ENCODE measurements at places on chromosomes 5 and 9.

- no peak for DNase-seq
Observed at GRCh38 chr5:105670596-105670995, 2000.1 kb downstream of the EFNA5 start.

- no peak for DNase-seq
Observed at GRCh38 chr5:41414598-41414997, 95.8 kb downstream of the PLCXD3 start.

- no peak for DNase-seq
Observed at GRCh38 chr5:115949096-115949495, 13.2 kb upstream of the LVRN start.

GRCh38 chr5:71697967-71698366, 21.1 kb upstream of the CARTPT start:
- no peak for DNase-seq

DNA sequence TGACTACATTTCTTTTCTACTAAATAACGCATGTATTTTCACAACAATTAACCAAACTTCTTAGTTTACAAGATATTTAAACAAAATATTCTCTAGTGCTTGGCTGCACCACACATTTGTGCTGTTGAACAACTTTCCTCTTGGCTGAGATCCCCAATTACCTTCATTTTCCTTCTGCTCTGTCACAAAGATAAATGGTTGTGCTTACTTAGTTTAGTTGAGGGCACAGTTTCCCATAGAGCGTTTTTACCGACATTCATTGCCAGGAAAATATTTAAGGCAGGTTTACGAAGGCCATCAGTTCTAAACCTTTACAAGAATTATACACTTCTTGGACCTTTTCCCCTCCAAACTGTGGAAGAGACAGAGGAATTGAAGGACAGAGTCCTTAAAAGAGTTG, 60.7 kb downstream of the PRUNE2 start:
- DNase-seq = no peak

DNA sequence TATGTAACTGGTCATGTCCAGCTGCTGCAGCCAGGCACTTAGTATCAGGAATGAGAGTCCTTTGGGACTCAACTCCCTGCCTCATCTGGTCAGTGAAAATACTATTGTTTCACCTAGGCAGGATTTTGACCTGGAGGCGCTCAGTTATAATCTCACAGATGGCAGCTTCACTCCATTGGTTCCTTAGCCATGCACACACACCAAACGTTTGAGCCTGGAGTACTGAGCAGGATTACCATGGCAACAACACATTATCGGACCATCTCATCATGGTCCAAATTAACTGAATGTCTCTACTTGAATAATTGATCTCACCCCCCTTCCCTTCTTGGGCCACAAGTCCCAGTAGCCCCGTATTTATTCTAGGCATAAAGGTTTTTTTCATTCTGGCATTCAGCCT, 15.0 kb upstream of the SREK1 start:
- DNase-seq = no peak

GRCh38 chr5:94658272-94658671, 39.8 kb downstream of the SLF1 start:
- DNase-seq = no peak

GRCh38 chr5:172395483-172395882, 58.8 kb downstream of the SH3PXD2B start:
- no peak for DNase-seq

DNA sequence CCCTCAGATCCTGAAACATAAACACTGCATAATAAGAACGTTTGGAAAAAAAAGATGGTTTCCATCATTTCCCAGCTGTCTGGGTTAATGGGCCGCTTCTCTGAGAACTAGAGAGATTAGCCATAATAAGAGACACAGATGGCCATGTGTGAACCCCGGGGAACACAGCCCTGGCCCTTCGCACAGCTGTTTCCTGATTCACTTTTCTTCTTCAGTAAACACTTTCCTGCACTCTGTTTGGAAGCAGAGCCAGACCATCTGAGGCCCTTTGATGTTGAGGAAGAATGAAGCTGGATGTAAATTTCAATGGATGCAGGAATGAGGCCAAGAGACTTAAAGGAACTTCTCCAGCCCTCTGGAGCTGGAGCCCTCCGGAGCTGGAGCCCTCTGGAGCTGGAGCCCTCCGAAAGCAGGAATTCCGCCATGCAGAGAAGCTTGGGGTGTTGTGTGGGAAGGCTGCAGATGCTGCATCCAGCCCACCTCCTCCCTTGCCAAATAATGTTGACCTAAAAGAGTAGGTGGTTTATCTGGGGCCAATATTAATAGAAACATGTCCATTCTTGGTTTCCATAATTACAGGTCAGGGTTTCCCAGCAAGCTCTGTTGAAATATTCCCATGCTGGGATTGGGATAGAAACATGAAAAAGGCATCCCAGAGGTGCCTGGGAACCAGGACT, 218.9 kb downstream of the NXNL2 start:
- DNase-seq = no peak

DNA sequence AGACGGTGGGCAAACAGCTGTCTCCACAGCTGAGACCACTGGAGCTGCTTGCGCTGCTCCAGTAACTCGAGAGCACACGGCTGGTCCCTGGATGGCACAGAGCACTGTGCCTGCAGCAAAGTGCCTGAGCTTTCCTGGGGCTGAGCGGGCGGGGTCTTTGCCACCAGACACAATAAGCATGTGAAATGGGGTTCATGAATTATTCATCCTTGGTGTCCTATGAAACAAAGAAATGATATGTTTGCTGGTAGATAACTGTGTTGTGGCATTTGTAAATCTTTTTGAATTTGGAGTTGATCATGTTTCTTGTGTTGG, 151.7 kb upstream of the MPDZ start:
- DNase-seq = no peak

GRCh38 chr9:15642369-15642962, 89.6 kb downstream of the CCDC171 start:
- peak; percentile 18 for DNase-seq

GRCh38 chr5:58810086-58810485, 227.2 kb downstream of the RAB3C start:
- no peak for DNase-seq

DNA sequence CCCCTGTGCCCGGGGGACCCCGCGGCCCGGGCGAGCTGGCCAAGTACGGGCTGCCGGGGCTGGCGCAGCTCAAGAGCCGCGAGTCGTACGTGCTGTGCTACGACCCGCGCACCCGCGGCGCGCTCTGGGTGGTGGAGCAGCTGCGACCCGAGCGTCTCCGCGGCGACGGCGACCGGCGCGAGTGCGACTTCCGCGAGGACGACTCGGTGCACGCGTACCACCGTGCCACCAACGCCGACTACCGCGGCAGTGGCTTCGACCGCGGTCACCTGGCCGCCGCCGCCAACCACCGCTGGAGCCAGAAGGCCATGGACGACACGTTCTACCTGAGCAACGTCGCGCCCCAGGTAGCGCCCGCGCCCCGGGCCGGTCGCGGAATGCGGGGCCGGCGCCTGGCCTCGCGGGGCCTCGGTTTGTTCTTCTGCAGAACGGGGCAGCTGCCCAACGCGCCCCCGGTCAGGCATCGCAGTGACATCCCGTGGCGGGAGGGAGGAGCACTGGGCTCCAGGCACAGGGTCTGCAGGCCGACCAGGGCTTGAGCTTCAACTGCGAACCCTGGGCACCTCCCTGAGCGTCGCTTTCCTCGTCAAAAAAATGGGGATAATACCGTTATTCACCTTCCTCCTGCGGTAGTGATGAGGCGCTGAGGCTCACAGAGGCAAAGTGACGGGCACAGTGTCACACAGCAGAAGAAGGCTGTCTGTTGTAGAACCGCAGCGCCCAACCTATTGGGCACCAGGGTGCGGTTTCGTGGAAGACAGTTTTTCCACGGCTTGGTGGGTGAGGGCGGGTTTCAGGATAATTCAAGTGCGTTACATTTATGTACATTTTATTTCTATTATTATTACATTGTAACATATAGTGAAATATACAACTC, 777 bp downstream of the ENDOG start:
- DNase-seq = peak; percentile 49

- DNase-seq = no peak
Observed at GRCh38 chr9:22307013-22307711, 139.5 kb upstream of the DMRTA1 start.

DNA sequence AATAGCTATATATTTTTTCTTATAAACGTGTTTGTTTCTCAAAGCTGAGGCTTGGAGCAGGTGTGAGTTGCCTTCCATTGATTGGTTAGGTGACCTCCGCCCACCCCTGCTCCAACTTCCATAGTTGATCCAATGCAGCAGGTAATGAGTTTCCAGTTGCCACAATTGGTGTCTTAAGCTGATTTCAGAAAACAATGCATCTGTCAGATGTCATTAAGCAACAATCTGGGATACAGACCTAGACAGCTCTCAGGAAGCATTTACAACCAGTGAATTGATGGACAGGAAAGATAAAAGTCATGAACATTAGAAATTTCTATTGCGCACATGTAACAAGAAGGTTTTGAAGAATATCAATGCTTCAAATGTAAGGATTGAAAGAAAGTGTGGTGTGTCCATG, 510.5 kb downstream of the SEMA5A start:
- DNase-seq = no peak

DNA sequence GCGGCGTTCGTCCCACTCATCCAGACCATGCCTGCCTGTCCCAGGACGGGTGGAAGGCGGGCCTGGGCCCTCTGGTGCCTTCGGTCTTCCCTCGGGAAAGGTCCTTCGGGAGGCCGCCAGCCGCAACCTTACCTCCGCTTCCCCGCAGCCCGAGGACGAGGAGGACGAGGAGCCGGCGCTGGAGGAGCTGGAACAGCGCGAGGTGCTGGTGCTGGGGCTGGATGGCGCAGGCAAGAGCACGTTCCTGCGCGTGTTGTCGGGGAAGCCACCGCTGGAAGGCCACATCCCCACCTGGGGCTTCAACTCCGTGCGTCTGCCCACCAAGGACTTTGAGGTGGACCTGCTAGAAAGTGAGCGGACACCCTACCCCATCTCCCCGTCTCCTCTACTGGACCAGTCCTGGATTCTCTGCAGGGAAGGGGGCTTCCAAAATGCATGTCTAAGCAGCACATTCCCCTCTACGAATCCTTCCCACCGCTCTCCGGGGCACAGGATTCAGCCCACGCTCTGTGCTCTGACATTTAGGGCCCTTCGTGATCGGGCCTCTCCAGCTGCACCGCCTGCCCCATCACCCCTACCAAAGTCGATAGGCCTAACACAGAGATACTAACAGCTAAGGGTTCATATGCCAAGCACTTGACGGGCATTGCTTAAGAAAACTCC, 1.1 kb downstream of the ARL10 start:
- DNase-seq = no peak

DNA sequence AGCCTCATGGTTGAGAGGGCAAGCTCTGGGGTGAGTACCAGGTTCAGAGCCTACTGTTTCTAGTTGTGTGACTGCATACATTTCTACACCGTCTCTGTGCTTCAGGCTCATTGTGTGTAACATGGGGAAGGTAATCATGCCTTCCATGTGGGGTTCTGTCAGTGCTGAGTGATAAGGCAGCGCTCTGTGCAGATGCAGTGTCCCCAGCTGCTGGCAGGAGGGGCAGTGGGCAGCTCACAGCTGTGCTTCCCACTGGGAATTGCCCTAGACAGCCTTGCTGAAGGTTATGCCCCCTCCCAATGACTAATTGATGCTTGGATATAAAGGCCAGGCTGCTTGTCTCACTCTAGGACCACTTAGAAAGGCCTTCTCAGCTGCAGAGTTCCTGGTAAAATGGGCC, 121.8 kb upstream of the SAP30L start:
- no peak for DNase-seq

DNA sequence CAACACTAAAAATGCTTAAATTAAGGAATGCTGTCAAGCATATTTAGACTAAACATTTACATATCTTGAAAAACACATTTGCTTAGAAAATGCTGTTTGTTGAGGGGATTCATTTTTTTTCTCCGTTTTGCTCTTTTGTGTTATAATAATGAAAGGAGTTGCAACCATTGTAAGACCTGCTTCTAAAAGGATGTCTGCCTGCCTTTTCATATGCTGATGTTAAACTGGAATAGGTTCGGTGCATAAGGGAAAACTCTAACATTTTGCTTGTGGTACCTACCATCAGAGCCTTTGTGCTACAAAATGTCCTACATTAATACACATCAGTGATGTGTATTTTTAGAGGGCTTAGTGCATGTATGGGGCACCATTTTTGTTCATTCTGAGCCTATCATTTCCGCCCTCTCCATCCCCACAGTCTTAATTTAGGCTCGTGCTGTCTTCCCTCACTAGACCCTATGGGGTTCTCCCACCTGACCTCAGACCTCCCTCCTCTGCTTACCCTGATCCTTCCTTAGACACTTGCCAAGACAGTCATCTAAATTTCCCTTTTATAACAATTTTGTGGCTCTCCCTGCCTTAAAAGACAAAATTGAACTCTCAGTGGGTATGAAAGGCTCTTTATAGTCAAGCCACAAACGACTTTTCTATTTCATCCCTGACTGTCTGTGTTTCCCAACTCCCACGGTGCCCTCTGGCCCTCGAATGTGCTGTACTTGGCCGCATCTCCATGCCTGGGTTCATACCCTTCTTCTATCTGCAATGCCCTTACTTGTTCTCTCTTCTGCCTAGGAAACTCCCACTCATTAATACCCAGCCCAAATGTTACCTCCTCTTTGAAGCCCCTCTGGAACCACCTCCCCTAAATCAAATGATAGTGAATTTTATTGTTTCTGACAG, 61.2 kb downstream of the CMYA5 start:
- DNase-seq = no peak

GRCh38 chr9:36136272-36136893, at the start of gene GLIPR2:
Gene GLIPR2, plus strand, starts transcription at chr9:36136733. Its CDS starts 46 bp downstream, at chr9:36136779.
- DNase-seq = peak; percentile 68

DNA sequence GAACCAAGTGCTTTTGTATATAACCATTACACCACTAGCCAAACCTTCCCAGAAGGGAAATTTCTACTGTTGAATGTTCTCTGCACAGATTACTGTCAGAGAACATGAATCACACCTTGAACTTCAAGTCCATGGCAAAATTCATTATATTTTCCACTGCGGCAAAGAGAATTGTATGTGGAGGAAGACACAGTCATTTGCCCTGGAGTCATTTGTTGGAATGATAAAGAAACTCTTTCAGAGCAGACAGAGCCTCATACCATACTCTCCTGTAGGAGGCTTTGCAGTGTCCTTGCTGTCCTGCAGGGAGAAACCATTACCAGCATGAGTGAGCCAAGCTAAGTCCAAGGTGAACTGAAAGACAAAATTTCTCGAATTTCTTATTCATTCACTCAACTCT, 369.0 kb downstream of the ARHGEF28 start:
- no peak for DNase-seq

- no peak for DNase-seq
Observed at GRCh38 chr5:136701191-136701590, 335.8 kb upstream of the TRPC7 start.

DNA sequence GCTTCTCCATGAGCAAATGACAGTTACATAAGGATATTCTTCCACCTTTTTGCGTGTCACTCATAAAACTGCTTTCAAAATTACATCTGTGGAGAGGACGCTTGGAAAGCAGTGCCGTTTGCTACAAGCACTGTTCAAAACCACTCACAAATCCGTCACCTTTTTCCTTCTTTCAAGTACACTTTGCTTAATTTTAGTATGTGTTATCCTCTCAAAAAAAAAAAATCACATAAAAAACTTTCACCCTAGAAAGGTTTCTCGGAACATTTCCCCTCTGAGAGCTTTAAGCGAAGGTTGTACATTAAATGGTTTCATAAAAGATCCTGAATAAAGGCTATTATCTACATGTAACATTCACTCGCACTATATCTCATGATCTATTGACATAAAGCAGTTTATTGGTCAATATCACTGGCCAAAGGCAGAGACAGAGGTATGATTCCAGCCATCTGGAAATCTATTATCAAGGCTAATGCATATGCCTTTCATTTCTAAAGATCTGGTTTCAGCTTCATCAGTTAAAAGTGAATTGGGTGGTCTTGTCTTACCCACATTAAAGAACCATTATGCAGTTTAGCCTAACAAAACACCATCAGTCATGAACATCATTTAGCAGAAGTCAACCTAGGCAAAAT, 163.6 kb downstream of the ENC1 start:
- DNase-seq = no peak

GRCh38 chr5:178080618-178081410, 32.5 kb upstream of the N4BP3 start:
- no peak for DNase-seq
